ENCODE measurements at places on chromosomes 12 and 14.
A peak's percentile ranks its signal among the peaks of the same experiment; 100 is the strongest.

- no peaks in the 10 kb centered on the region for H3K36me3 ChIP-seq
- no peaks in the 10 kb centered on the region for H3K27me3 ChIP-seq
- no peak overlapping the region for H3K27ac ChIP-seq
- no peak overlapping the region for H3K4me3 ChIP-seq
Observed at GRCh38 chr12:84793558-84794367, 118.8 kb downstream of the SLC6A15 start.

DNA sequence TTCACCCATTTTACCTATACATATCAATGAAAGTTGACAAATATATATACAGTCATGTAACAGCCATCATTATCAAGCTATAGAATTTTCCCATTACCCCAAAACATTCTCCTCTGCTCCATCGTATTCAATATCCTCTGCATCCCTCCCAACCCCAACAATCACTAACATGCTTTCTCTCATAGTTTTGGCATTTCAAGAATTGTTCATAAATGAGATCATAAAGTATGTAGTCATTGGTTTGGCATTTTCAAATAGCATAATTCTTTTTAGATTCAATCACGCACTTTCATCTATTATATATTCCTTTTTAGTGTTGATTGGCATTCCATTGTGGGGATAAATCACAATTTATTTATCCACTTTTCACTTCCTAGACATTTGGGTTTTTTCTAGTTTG lies 866.0 kb upstream of the TMEM132C start:
- H3K27ac ChIP-seq, result peak overlapping the region; percentile 55
- no peaks in the 10 kb centered on the region for H3K36me3 ChIP-seq
- no peak overlapping the region for H3K4me3 ChIP-seq
- DNase-seq, result peak; percentile 63
- no peaks in the 10 kb centered on the region for H3K27me3 ChIP-seq

DNA sequence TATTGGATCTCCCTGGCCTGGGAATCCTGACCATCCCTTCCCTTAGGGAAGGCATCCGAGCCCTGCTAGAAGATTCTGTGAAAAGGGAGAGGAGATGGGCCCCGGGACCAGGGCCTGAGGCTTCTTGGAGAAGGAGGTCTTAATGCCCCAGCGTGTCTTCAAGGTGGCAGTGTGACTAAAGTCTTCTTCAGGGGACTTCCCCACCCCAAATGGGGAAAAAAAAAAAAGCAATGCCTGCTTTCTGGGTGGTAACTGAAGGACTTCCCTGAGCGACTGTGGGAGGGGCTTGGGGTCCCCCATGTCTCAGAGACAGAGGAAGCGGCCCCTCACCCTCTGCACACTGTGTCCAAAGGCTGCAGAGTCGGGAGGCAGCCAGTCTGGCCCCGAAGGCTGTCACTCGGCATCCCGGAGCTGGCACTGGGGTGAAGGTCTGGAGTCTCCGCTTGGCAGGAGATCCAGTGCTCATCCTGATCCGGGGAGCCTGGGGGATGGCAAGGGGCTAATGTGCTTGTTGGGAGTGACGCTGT lies 7.8 kb upstream of the PGF start:
- no peak overlapping the region for H3K4me3 ChIP-seq
- no peak for DNase-seq
- H3K27ac ChIP-seq, result no peak overlapping the region
- peaks cover 14% of the 10 kb centered on the region for H3K4me1 ChIP-seq

- no peak overlapping the region for H3K4me3 ChIP-seq
- DNase-seq, result no peak
- H3K36me3 ChIP-seq, result no peaks in the 10 kb centered on the region
- H3K27ac ChIP-seq, result no peak overlapping the region
Observed at GRCh38 chr12:131194166-131194565, 240.5 kb downstream of the ADGRD1 start.

- no peak for DNase-seq
- H3K4me3 ChIP-seq, result peak overlapping the region; percentile 6
- no peaks in the 10 kb centered on the region for H3K36me3 ChIP-seq
- peaks cover 91% of the 10 kb centered on the region for H3K27me3 ChIP-seq
Observed at GRCh38 chr14:36663404-36664321, 2.0 kb downstream of the PAX9 start.

- peak overlapping the region; percentile 38 for H3K27ac ChIP-seq
- no peaks in the 10 kb centered on the region for H3K36me3 ChIP-seq
Observed at GRCh38 chr12:20474443-20474842, 106.1 kb downstream of the PDE3A start.

- no peak overlapping the region for H3K27ac ChIP-seq
- H3K4me1 ChIP-seq, result peaks cover 14% of the 10 kb centered on the region
- H3K27me3 ChIP-seq, result no peaks in the 10 kb centered on the region
- H3K36me3 ChIP-seq, result no peaks in the 10 kb centered on the region
- no peak overlapping the region for H3K4me3 ChIP-seq
Observed at GRCh38 chr12:113297621-113298471, 37.1 kb downstream of the SLC8B1 start.

- no peak overlapping the region for H3K27ac ChIP-seq
- no peaks in the 10 kb centered on the region for H3K4me1 ChIP-seq
- H3K27me3 ChIP-seq, result no peaks in the 10 kb centered on the region
- H3K4me3 ChIP-seq, result no peak overlapping the region
- no peak for DNase-seq
Observed at GRCh38 chr14:55341781-55342180, 69.8 kb downstream of the ATG14 start.

DNA sequence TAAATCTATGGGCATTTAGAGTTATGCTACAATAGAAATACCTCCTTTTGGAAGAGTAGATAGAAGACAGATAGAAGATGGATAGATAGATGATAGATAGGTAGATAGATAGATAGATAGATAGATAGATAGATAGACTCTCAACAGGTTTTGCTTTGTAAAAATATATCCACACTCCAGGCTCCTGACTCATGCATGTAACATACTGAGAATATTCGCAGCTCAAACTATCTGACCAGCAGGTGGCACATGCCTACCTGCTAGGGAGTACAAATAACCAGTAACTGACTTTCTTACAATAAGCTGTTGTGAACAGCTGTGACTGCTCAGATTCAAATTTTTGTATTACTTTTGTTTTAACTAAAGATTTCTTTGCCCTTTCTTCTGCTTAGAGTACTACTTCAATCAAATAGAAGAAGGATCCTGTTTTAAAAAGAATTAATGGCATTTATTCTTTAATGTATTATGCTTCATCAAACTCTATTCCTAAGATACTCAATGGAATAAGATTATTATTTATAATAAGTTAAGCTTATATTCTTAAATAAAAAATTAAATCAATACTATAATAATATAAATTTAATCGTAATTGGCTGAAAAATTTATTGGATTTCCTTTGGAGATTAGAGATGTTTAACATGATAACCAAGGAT lies 15.8 kb upstream of the CPNE8 start:
- H3K4me3 ChIP-seq, result no peak overlapping the region
- DNase-seq, result peak; percentile 54
- H3K27me3 ChIP-seq, result no peaks in the 10 kb centered on the region
- H3K4me1 ChIP-seq, result no peaks in the 10 kb centered on the region

GRCh38 chr12:109302770-109303169 lies 6.3 kb downstream of the FOXN4 start:
- H3K27me3 ChIP-seq, result peaks cover 35% of the 10 kb centered on the region
- no peaks in the 10 kb centered on the region for H3K4me1 ChIP-seq
- H3K36me3 ChIP-seq, result no peaks in the 10 kb centered on the region
- H3K4me3 ChIP-seq, result no peak overlapping the region
- DNase-seq, result no peak
- no peak overlapping the region for H3K27ac ChIP-seq

DNA sequence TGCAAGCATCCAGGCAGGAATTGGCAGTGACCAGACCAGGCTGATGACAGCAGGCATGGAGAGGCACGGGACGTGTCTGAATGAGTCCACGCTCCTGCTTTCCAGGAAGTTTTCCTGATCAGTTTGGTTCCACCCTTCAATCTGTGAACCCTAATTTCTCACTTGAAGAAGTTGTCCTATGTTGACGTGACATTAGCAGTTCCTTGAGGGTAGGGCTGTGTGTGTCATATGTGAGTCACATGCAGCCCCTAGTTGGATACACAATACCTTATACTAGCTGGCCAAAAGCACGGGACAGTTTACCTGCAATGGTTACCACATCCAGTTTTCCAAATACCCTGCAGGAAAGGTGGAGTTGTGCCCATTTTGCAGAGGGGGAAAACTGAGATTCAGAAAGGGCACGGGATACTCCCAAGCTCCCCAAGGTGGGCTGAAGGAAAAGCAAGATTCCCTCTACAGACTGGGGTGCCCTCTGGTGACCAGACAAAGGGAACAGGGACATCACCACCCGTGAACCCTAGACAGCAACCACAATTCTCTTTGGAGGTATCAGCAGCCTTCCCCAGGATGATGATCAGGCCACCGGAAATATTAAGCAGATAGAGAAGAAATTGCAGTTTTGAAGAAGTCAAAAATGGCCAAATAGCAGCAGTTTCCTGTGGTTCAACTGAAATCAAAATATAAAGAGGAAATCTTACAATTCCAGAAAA lies 194.5 kb downstream of the PHETA1 start:
- no peaks in the 10 kb centered on the region for H3K36me3 ChIP-seq
- no peak overlapping the region for H3K4me3 ChIP-seq
- no peak overlapping the region for H3K27ac ChIP-seq
- H3K27me3 ChIP-seq, result peaks cover 11% of the 10 kb centered on the region

Data from astrocyte (in vitro differentiated cells and primary cell).